Activated T-helper 2 cell treated with anti-CD3 and anti-CD28 coated beads, Interferon-gamma antibody, Interleukin-2, Interleukin-4, amounts not matched to agents 10 μg/mL and 5 μg/mL and 100 μg/mL, durations not matched to agents 14 hours and 24 hours and 36 hours (primary cell): ENCODE measurements at places on chromosomes 2 and 18.
A peak's percentile ranks its signal among the peaks of the same experiment; 100 is the strongest.

- no peak overlapping the region for H3K4me3 ChIP-seq
- DNase-seq: no peak
- peaks cover 3% of the 10 kb centered on the region for H3K36me3 ChIP-seq
- no peaks in the 10 kb centered on the region for H3K27me3 ChIP-seq
- H3K27ac ChIP-seq: no peak overlapping the region
- H3K4me1 ChIP-seq: peaks cover 2% of the 10 kb centered on the region
Measured at GRCh38 chr2:186617148-186617547, 27.3 kb downstream of the ITGAV start.

DNA sequence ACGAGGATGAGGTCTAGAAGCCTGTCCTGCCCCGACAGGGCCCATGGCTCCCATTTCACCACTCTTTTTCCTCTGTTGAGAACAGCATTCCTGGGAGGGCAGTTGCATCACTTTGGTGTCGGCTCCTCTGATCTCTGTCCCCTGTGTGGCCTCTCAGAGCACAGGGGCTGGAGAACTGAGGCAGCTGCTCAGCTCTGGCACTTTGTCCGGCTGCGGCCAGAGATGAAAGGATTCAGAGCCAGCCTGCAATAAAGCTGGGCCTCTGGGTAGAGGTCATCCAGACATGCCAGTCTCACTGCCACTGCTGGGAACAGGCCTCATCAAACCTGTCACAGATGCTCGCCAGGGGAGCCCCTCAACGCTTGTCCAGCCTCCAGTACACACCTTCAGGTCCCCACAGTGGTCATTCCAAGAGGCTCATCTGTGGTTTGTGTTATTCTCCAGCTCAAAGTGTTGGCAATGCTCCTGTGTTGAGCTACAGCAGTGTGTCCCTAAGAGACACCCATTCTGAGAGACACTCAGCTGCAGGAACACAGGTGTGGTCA is 13.1 kb upstream of the ROCK2 start:
- H3K4me1 ChIP-seq: no peaks in the 10 kb centered on the region
- no peak overlapping the region for H3K27ac ChIP-seq
- no peak for DNase-seq
- H3K27me3 ChIP-seq: peaks cover 3% of the 10 kb centered on the region
- H3K36me3 ChIP-seq: no peaks in the 10 kb centered on the region

GRCh38 chr2:210655229-210655975 is 99.0 kb downstream of the CPS1 start:
- H3K4me3 ChIP-seq: no peak overlapping the region
- no peaks in the 10 kb centered on the region for H3K27me3 ChIP-seq
- no peaks in the 10 kb centered on the region for H3K4me1 ChIP-seq
- H3K27ac ChIP-seq: no peak overlapping the region

- H3K27ac ChIP-seq: no peak overlapping the region
- no peaks in the 10 kb centered on the region for H3K4me1 ChIP-seq
- no peak for DNase-seq
- H3K36me3 ChIP-seq: no peaks in the 10 kb centered on the region
- H3K27me3 ChIP-seq: no peaks in the 10 kb centered on the region
Measured at GRCh38 chr18:7618891-7619442, 51.9 kb downstream of the PTPRM start.

GRCh38 chr2:48183991-48184390 is 277.7 kb upstream of the FBXO11 start:
- H3K4me3 ChIP-seq: no peak overlapping the region
- no peaks in the 10 kb centered on the region for H3K36me3 ChIP-seq
- peaks cover 4% of the 10 kb centered on the region for H3K27me3 ChIP-seq

DNA sequence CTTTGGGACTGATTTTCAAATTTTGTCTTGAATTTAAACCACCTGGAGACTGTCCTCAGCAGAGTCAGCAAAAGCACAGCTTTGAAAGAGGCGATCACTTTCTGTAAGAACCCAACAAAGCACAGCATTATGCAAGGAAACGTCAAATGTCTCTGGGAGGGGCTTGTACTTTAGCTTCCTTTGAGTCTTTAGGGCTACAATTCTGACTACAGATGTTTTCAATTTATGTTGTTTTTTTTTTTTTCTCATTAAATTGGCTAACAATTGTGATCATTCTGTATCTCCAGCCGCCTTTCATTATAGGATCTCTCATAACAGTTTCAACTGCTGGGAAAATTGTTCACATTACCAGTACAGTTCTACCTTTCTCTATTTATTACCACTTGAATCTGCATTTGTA is 48.3 kb downstream of the COL3A1 start:
- no peaks in the 10 kb centered on the region for H3K4me1 ChIP-seq
- no peaks in the 10 kb centered on the region for H3K36me3 ChIP-seq
- DNase-seq: no peak
- no peak overlapping the region for H3K4me3 ChIP-seq

DNA sequence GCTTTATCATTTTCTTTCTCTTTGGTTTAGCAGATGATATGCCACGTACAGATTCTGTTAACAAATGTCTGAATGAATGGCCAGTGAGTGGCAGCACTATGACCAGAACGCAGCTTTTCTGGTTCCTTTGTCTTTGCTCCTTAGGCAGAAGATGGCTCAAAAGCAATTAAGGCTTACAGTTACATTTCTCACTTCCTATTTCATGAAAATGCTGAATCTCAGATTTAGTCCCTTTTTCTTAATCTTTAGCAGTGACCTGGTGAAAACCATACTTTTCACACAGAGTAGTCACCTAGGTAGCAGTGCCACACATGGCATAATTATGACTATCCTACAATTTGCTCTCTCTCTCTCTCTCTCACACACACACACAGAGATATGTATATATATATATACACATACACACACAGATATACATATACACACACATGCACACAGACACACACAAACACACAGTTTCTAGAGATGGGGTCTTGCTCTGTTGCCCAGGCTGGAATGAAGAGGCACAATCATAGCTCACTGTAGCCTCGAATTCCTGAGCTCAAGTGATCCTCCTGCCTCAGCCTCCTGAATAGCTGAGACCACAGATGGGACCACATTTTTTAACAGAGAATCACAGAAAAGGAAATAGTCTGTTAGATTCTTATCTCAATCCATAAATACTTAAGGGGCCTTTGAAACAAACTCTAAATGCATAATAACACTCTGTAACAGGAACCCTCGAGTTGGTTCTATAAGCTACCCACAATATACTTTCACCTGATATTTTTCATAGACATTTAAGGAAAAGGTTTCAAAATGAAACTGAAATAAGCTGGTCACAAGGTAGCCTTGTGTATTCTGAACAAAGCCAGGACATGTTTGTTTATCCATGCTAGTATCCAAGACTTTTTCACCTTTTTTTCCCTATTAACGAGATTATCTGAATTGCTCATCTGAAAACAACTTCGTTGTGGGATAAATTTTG is 11.6 kb downstream of the PDE6D start:
- no peaks in the 10 kb centered on the region for H3K27me3 ChIP-seq
- peaks cover 24% of the 10 kb centered on the region for H3K4me1 ChIP-seq
- no peak overlapping the region for H3K27ac ChIP-seq
- no peak for DNase-seq
- no peaks in the 10 kb centered on the region for H3K36me3 ChIP-seq

GRCh38 chr18:47981320-47981719 is 50.9 kb upstream of the SMAD2 start:
- no peaks in the 10 kb centered on the region for H3K36me3 ChIP-seq
- H3K27me3 ChIP-seq: peaks cover 10% of the 10 kb centered on the region
- no peaks in the 10 kb centered on the region for H3K4me1 ChIP-seq
- no peak overlapping the region for H3K4me3 ChIP-seq
- H3K27ac ChIP-seq: no peak overlapping the region
- DNase-seq: no peak

DNA sequence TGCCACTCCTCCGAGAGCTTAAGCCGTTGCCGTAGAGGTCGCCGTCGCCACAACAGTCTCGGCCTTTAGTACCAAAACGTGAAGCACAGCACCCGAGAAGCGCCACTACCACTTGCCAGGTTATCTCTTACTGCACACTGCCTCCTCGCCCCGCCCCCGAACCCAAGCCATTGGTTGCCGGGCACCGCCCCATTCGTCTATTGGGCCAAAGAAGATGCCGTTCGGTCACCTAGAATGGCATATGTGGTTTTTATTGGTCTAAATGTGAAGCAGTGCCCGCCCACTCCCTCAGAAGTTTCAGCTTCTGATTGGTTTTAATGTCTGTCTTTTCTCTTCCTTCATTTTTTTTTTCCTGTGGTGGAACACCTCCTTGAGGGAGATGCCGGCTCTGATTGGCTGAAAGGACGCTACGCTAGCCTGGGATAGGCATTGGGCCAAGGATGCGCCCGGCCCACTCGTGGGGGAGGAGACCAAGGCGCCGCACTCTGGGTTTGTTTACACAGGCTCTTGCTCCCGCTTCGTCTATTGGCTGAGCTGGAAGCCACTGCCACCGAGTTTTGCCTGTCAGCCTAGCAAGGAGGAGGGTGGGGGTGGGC is at the start of gene PAIP2B:
Gene PAIP2B, minus strand, starts transcription at position 139 of the 596 bp plus-strand sequence. CDS start 24,514 bp downstream, outside the sequence.
- H3K36me3 ChIP-seq: no peaks in the 10 kb centered on the region
- H3K4me3 ChIP-seq: peak within 1 kb of the TSS; percentile 95
- H3K27me3 ChIP-seq: peaks cover 9% of the 10 kb centered on the region

DNA sequence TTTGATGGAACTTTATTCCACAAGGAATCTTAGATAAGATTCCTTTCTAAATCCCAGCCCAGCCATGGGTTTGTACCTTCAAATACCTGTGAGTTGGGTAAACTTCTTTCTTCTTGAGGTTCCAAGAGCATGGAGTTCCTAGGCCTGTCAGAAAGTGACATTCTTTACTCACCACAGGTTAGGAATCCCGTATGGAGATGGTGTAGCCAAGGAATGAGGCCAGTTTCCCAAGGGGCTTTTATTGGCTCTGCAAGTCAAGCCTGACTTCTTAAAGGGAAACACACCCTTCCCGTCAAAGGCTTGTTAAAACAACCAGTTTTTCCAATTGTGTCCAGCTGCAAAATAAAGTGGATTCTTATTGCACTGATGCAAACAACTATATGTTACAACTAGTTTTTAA is 45.8 kb downstream of the STK17B start:
- H3K27me3 ChIP-seq: no peaks in the 10 kb centered on the region
- DNase-seq: no peak
- H3K27ac ChIP-seq: no peak overlapping the region
- no peak overlapping the region for H3K4me3 ChIP-seq

GRCh38 chr2:196096982-196097745 is 28.5 kb upstream of the DNAH7 start:
- no peak for DNase-seq
- H3K36me3 ChIP-seq: no peaks in the 10 kb centered on the region
- no peak overlapping the region for H3K4me3 ChIP-seq
- H3K27ac ChIP-seq: no peak overlapping the region

GRCh38 chr18:21831413-21831831 is 90.8 kb downstream of the MIB1 start:
- DNase-seq: no peak
- H3K27ac ChIP-seq: no peak overlapping the region
- H3K4me1 ChIP-seq: no peaks in the 10 kb centered on the region
- H3K36me3 ChIP-seq: peaks cover 3% of the 10 kb centered on the region
- H3K4me3 ChIP-seq: no peak overlapping the region

DNA sequence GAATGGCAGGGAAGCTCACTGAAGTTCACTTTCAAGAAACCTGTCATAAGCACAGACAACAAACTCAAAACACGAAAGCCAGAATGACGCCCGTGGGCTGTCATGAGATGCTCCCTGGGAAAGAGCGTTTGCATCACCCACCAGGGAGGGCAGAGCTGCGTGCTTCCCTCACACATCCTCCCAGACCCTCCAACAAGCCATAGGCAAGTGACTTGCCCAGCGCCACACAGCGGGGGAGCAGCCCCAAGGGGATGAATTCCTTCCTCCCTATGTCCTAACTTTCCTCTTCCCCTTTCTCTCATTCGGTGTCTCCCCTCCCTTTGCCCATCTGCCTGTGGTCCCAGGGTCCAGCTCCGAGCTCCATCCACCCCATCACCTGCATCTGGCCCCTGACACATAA is 10.7 kb downstream of the BIN1 start:
- H3K36me3 ChIP-seq: no peaks in the 10 kb centered on the region
- H3K27ac ChIP-seq: no peak overlapping the region

GRCh38 chr18:74360852-74361655 is 45.4 kb downstream of the C18orf63 start:
- H3K27me3 ChIP-seq: peaks cover 23% of the 10 kb centered on the region
- H3K4me3 ChIP-seq: no peak overlapping the region
- H3K36me3 ChIP-seq: no peaks in the 10 kb centered on the region
- H3K4me1 ChIP-seq: peaks cover 8% of the 10 kb centered on the region
- H3K27ac ChIP-seq: no peak overlapping the region

DNA sequence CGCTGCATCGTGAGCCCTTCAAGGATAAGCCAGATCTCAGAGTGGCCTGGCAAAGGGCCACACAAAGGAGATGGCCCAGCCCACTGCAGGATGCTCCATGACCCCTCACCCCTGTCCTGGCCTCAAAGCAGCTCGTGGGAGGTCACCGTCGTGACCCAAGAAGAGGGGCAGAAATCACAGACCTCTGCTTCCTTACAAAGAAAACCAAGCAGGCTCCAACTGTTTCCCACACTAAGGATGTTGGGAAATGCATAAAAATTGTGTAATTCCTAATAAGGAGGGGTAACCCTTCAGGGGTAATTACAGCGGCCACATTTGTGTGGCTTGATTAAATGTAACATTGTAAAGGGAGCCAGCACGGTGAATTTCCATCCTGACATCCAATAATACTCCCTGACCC is 102.3 kb downstream of the BOD1L2 start:
- no peaks in the 10 kb centered on the region for H3K36me3 ChIP-seq
- H3K4me3 ChIP-seq: no peak overlapping the region
- H3K27ac ChIP-seq: no peak overlapping the region

GRCh38 chr2:15588329-15588919 is 3.2 kb upstream of the DDX1 start:
- H3K27me3 ChIP-seq: no peaks in the 10 kb centered on the region
- H3K4me1 ChIP-seq: peaks cover 12% of the 10 kb centered on the region
- no peak for DNase-seq
- H3K4me3 ChIP-seq: no peak overlapping the region

- DNase-seq: no peak
- H3K27me3 ChIP-seq: no peaks in the 10 kb centered on the region
- no peaks in the 10 kb centered on the region for H3K36me3 ChIP-seq
- H3K4me3 ChIP-seq: no peak overlapping the region
Measured at GRCh38 chr18:78133729-78134128, 845.9 kb upstream of the SALL3 start.

DNA sequence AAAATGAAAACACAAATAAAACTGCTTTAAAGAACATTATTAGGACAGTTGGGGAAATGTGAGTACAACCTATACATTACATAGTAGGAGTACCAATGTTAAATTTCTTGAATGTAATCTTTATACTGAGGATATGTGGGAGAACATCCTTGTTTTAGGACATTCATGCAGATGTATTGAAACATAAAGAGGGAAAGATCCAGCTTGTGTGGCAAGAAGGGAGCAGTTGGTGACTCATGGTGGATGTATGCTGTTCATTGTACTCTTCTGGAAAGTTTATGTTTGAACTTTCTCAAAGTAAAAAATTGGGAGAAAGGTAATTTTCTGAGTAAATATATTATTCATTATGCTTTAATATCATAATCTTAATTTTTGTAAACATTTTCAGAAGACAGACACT is 132.1 kb upstream of the DLGAP1 start:
- no peaks in the 10 kb centered on the region for H3K36me3 ChIP-seq
- H3K4me1 ChIP-seq: no peaks in the 10 kb centered on the region
- H3K4me3 ChIP-seq: no peak overlapping the region
- no peak for DNase-seq

- no peak overlapping the region for H3K27ac ChIP-seq
- no peak for DNase-seq
- no peak overlapping the region for H3K4me3 ChIP-seq
- peaks cover 2% of the 10 kb centered on the region for H3K4me1 ChIP-seq
- peaks cover 15% of the 10 kb centered on the region for H3K27me3 ChIP-seq
Measured at GRCh38 chr2:111958901-111959300, 60.5 kb downstream of the MERTK start.
